Upper lobe of right lung (tissue), 1 donor: ENCODE measurements at places on chromosomes 16 and 17. TPM values are rescaled to one million over a fixed set of nuclear protein-coding genes. Genes with fewer than 3 reads are reported as not detected.
A peak's percentile ranks its signal among the peaks of the same experiment; 100 is the strongest.

TUBG2 gene
- 19.8 TPM for total RNA-seq

CCDC78 gene
- 0.78 TPM for total RNA-seq

CHST5 gene
- not detected for total RNA-seq

SLC13A2 gene
- 0.87 TPM for total RNA-seq

- DNase-seq = peak; percentile 60
Observed at GRCh38 chr17:20997711-20998570, 44.9 kb downstream of the USP22 start.

GRCh38 chr17:57762452-57763395 lies 17.6 kb upstream of the CCDC182 start:
- no peak for DNase-seq

- DNase-seq = no peak
Observed at GRCh38 chr16:3612510-3613466, 1.4 kb upstream of the SLX4 start.

DNA sequence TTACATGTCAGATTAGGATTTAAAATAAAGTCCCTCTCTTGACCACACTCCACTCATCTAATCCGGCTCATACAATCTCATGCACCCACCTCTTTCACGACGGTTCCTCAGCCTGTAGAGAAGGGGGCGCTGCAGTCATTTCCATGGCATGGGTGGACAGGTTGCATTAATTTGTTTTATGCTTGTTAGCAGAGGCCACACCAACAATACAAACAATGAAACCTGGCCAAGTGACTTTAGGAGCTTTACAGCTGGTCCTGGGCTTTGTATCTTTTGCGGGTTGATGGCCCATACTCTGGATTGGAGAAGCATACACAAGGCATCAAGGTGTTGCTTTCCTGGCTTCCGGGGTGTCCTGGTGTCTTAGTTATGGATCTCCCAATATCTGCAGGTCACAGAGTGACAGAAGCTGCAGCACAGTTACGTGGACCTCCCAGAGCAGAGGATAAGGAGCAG lies 9.7 kb upstream of the SNF8 start:
- no peak for DNase-seq
